ENCODE measurements at places on chromosomes 1 and 21. TPM values are rescaled to one million over a fixed set of nuclear protein-coding genes. Genes with fewer than 3 reads are reported as not detected.

DNA sequence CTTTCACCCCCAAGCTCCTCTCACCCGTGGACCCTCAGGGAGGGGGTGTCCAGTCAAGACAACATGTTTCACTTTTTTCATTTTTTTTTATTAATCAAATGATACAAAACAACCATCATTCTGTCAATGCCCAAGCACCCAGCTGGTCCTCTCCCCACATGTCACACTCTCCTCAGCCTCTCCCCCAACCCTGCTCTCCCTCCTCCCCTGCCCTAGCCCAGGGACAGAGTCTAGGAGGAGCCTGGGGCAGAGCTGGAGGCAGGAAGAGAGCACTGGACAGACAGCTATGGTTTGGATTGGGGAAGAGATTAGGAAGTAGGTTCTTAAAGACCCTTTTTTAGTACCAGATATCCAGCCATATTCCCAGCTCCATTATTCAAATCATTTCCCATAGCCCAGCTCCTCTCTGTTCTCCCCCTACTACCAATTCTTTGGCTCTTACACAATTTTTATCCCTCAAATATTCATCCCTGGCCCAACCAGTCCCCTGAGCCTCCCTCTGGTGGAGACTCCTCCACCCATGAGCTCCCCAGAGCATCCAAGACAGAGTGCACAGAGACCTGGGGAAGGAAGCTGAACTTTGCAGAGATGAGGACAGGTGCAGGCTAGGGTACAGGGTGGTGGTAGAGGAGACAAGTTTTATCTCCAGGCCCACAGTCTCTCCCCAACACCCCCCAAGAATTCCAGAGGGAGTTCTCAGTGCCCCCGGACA, 1.4 kb upstream of the S100A16 start:
- DNase-seq, result no peak

DNA sequence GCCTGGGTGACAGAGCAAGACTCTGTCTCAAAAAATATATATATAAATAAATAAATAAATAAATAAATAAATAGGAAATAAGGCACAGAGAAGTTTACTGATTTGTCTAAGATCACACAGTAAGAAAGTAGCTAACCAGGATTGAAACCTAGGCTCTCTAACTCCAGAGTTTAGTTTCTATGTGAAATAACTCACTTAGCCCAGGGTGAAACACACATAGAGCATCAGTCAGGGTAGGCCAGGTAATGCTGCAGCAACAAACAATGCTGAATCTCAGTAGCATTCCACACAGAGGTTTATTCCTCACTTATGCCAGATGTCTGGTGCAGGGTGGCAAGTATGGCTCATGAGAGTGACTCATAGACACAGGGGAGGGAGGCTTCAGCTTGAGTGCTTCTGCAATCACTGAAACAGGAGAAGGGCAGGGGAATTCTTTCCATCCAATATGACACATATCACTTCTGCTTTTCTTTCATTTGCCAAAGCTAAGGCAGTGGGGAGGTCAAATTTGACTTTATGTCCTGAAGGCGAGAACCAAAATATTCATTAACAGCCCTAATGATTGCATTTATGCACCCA, 37.1 kb upstream of the KANK4 start:
- DNase-seq, result no peak

- DNase-seq, result no peak
These were observed 48.6 kb upstream of the PTGFRN start for GRCh38 chr1:116861137-116861536.

- DNase-seq, result no peak
These were observed 329.5 kb upstream of the ADGRL2 start for GRCh38 chr1:81471255-81471654.

DNA sequence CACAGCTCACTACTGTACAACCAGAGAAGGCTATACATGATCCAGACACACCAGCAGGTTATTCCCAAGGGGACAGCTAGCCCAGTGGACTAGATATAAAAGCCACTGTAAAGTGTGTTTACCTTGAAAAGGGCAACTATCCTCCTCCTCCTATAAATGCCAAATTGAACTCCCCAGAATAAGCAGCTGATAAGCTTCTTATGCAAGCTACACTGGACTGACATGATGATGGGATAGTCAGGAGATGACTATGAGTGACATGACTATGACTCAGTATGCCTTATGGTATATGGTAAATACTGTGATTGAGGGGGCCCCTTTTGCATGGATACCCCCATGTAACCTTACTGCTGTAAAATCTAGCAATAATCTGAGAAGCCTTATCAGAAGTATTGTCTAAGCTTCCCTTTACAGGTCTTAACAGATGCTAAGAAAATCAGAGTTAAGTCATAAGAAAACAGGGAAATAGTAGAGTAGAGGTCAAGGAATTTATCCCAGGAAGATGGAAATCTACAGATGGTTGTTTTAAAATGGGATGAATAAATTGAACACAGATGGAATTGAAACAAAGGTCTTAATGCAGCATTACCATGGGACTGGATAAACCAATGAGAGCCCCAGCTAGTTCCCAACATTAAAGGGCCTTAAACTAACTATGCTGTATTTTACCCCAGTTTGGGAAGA, 55.8 kb downstream of the TRIM33 start:
- DNase-seq, result no peak

- DNase-seq, result no peak
These were observed 13.7 kb downstream of the NMNAT2 start for GRCh38 chr1:183404476-183404875.

DNA sequence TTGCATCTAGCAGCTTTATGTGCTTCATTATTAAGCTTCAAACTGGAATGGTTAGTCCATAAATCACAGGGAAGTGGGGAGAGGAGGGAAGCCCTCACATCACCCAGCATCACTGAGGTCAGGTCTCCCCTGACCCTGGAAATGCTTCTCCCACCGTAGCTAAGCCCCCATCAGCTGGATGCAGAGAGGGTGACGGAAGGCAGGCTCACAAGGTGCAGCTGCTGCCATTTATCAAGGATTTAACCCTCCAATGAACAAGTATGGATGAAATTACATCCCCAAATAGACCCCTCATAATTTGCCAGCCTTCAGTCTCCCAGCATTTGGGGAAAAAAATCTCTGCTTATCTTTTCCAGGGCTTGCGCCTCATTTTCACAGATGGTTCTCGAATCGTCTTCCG, 60.8 kb downstream of the PGM1 start:
- DNase-seq, result no peak

UBXN11 gene
- 17.4 TPM for total RNA-seq

LAX1 gene
- total RNA-seq, result 20.4 TPM

SPRR2G gene
- not detected for total RNA-seq

PDE4DIP gene
- total RNA-seq, result 13.7 TPM

All from activated T-cell treated with anti-CD3 and anti-CD28 coated beads, Interleukin-2, amount 50 U/mL, for 4 hours (primary cell).